Posterior cingulate gyrus (tissue), 11 donors: ENCODE measurements at places on chromosomes 5 and 9.

DNA sequence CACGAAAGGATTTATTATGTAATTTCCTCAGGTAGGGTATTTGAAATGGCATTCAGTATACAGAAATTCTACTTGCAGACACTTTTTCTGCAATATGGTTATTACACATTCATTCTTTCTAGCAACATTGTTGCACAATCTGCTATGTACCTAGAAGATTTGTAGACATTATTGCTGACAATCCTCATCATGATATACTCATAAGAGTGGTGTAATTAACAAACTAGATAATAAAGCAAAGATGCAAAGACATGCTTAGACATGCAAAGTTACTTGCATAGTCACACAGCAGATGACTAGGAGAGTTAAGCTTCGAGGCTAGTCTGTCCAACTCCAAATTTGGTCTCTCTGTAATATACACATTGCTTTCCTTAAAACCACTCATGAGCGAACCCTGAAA lies 317.1 kb downstream of the ASTN2 start:
- DNase-seq = no peak

GRCh38 chr5:153513156-153513555 lies 22.7 kb downstream of the GRIA1 start:
- peak; percentile 88 for DNase-seq

DNA sequence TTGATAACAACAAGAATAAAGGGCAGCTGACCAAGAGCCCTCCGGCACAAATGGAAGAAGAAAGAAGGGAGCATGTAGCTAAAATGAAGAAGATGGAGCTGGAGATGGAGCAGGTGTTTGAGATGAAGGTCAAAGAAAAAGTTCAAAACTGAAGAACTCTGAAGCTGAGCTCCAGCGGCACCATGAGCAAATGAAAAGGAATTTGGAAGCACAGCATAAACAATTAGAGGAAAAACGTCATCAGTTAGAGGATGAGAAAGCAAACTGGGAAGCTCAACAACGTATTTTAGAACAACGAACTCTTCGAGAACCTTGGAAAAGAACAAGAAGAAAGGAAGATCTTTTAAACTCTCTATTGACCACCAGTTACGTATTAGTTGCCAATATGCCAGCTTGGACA lies 100.9 kb downstream of the GABBR2 start:
- no peak for DNase-seq

- no peak for DNase-seq
These were observed 31.6 kb upstream of the UBAC1 start for GRCh38 chr9:135992486-135993408.

GRCh38 chr9:130442746-130443455 lies 1.9 kb upstream of the ASS1 start:
- no peak for DNase-seq

GRCh38 chr9:89814340-89815040 lies 209.7 kb downstream of the GADD45G start:
- DNase-seq = no peak

- DNase-seq = no peak
These were observed 106.3 kb downstream of the DMXL1 start for GRCh38 chr5:119177226-119177625.

GRCh38 chr5:38590838-38591522 lies 34.5 kb upstream of the LIFR start:
- DNase-seq = no peak

GRCh38 chr9:35035851-35036701 lies 36.3 kb downstream of the VCP start:
- DNase-seq = no peak

GRCh38 chr5:71482132-71482531 lies 26.7 kb downstream of the BDP1 start:
- no peak for DNase-seq

DNA sequence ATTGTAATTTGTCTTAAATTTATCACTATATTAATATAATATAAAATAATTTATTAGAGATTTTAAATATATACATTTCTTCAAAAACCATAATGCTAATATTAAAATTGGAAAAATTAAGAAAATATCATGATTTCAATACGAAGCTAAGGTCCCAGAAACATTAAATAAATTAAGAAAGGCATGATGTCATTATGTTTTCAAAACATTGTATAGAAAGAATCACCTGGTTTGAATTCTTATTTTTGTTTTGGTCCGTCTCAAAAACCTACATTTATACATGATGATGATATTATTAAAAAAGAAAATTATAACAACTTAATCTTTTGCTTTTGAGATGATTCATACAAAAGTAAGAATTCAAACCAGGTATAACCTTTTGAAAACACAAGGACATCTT lies 8.2 kb upstream of the EDIL3 start:
- no peak for DNase-seq

GRCh38 chr5:91048073-91048472 lies 335.0 kb downstream of the ARRDC3 start:
- no peak for DNase-seq

DNA sequence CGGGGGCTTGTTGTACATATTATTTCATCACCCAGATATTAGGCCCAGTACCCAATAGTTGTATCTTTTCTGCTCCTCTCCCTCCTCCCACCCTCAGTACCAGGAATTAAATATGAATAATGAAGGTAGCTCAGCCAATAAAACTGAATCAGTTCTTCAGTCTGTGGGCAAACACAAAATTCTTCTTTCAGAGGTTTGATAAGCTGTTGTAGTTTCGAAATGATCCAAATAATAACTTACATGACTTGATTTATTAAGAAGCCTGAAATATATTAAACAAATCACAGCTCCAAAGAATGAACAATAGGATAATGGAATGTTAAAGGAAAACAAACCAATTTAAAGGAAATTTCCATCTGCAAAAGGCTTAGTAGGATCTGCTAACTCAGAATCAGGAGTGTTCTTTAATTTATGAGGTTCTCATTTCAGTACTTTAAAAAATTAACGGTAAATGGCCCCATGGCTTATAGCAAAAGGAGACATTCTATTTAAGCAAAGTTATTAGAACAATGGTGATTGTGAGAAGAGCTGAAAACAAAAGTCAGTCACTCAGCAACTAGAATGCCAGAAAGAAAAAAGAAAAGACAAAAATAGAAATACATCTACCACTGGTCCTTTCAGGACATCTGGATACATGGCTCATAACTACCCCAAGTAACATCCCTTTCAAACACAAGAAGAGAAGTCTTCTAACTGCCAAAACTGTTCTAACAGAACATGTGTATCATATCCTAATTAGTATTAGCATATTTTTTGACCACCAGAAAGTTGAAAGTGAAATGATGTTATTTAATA lies 62.4 kb downstream of the NR3C1 start:
- DNase-seq = no peak

GRCh38 chr9:121297389-121297788 lies 29.4 kb downstream of the GSN start:
- DNase-seq = no peak

GRCh38 chr5:163913548-163913947 lies 408.1 kb downstream of the MAT2B start:
- DNase-seq = no peak

DNA sequence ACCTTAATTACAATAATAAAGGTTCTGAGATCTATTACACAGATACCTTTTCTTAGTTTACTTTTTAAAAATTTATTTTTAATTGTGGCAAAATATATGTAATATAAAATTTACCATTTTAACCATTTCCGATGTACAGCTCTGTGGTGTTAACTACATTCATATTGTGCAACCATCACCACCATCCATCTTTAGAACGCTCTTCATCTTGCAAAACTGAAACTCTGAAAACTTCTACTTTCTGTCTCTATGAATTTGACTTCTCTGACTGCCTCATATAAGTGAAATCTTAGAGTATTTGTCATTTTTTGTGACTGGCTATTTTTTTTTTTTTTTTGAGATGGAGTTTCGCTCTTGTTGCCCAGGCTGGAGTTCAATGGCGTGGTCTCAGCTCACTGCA lies 26.8 kb downstream of the WWC1 start:
- DNase-seq = no peak

GRCh38 chr5:177456976-177457851 lies 10.6 kb downstream of the PRR7 start:
- DNase-seq = peak; percentile 92

DNA sequence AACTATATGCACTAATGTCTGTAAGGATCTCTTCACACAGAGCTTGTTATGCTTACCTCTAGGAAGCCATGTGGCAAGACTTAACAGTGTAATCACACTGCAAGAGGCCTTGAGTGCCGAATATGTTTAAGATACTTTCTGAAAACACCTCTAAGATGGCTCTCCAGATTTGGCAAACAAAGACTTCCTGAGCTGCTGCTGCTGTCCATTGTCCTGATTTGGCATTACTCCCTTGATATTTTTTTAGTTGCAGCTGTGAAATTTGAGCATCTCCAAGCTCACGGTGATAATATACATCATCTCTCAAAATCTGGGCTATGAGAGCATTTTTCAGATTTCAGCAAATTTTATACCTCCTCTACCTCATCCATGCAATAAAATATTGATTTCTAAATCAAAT lies 384.5 kb upstream of the CDH6 start:
- DNase-seq = no peak

DNA sequence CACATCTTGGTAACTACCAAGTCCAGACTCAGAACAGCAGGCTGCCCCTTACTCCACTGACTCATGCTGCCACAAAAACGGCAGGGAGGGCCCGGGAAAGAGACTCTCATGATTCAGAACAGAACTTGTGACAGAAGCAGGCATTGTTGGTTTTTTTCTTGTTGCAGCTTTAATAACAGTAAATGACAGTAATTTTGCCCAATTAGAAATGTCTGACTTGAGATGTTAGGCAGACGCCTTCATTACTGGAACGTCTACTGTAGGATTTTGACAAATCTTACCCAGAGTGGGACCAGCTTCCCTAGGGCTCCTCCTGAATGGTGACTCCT lies 77.9 kb downstream of the SEMA5A start:
- DNase-seq = no peak

GRCh38 chr5:175657593-175658271 lies at the start of gene HRH2:
Gene HRH2 (plus strand): TSS chr5:175658071. CDS start chr5:175683234, 25,163 bp downstream.
- peak; percentile 92 for DNase-seq

- DNase-seq = no peak
These were observed 47.7 kb downstream of the SH3RF2 start for GRCh38 chr5:145984072-145984471.

DNA sequence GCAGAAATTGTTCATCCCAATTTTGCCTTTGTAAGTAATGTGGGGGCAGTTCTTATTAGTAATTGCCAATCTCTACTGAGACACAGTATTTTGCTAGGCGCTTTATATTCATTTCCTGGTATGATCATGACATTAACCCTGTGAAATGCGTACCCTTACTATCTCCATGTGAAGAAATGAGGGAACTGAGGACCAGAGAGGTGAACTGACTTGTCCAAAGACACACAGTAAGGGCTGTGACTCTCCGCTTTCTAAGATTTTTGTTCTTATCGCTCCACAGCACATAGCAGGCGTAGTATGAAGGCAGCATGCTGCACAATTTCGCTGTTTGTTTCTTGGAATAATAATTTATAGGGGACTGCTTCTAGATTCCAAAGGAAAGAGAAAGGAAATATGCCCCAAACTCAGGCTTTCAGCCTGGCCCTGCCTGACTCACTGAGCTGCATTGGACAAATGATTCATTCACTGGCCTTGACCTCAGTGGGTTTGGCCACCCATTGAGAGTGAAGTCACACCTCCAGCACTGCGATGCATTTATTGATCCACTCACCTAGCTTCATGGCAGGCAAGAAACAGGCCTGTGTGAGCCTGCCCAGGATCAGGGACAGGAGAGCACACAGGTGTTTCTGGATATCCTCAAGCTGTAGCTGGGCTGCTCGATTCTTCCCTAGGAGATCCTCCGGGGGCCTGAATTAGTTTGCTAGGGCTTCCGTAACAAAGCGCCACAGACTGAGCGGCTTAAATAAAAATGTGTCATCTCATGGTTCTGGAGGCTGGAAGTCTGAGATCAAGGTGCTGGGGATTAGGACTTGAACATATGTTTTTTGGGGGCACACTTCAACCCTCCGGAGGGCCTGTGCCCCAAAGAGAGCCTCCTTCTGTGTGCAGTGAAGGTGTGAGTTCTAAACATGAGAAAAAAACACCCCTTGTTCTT lies 7.2 kb upstream of the DUSP1 start:
- no peak for DNase-seq

GRCh38 chr5:136082390-136083193 lies 50.1 kb upstream of the SMAD5 start:
- DNase-seq = no peak

GRCh38 chr5:41527201-41527779 lies 16.9 kb upstream of the PLCXD3 start:
- no peak for DNase-seq

DNA sequence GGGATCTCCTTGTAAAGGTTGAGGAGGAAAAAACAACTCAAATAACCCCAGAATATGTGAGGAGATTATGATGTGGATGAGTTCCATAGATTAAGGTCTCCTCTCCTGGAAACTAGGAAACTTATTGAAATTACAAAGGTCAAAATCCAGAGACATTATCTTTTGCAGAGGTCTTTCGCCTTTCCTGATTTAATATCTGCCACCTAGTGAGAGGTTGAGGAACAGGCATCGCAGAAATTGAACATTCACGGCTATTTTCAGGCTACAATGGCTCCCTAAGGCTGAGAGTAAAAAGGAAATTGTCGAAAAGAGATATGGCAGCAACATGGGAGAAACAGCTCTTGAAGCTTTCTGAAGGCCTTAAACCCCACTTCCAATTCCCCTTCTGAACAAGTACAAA lies 127.5 kb upstream of the PLCXD3 start:
- no peak for DNase-seq

DNA sequence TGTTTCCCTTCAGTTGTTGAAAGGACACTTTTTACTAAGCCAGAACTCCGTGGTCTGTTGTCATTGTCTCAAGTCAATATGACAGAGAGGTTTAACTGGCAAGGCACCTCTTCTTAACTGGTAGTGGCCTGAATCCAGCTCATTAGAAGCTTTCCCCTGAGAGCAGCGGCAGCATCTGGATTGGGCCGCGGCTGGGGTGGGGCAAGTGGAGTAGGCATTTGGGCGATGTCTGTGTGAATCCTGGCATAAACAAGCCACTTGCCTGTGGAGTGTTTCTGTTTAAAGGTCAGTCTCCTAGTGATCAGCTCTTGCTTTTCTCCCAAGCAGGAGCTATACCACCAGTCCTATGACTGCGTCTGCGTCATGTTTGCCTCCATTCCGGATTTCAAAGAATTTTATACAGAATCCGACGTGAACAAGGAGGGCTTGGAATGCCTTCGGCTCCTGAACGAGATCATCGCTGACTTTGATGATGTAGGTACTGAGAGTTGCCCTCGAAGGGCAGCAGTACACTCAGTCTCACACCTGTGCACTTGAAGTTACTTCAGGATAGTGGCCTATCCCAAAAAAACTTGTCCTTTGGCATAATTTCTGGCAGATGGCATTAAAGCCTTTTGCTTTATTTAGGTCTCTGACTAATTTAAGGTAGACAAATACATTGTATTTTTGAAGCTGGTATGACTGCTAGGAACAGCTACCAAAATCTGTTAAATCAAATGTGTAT lies 48.9 kb downstream of the CFAP90 start:
- no peak for DNase-seq

DNA sequence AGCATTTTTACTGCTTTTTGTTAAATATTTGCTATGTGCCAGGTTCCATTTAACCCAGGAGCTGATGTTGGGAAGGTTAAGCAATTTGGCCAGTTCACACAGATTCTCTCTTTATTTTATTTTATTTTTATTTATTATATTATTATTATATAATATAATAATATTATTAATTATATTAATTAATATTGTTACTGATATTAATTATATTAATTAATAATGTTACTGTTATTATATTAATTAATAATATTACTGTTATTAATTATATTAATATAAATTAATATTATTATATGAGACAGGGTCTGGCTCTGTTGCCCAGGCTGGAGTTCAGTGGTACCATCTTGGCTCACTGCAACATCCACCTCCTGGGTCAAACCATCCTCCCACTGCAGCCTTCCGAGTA lies 593.0 kb upstream of the SGCD start:
- no peak for DNase-seq

- no peak for DNase-seq
These were observed 1.5 kb downstream of the JAKMIP2 start for GRCh38 chr5:147780924-147781573.
